Large intestine (tissue), 12 donors: ENCODE measurements at places on chromosomes 1 and 21. TPM values are rescaled to one million over a fixed set of nuclear protein-coding genes. Genes with fewer than 3 reads are reported as not detected.

DNA sequence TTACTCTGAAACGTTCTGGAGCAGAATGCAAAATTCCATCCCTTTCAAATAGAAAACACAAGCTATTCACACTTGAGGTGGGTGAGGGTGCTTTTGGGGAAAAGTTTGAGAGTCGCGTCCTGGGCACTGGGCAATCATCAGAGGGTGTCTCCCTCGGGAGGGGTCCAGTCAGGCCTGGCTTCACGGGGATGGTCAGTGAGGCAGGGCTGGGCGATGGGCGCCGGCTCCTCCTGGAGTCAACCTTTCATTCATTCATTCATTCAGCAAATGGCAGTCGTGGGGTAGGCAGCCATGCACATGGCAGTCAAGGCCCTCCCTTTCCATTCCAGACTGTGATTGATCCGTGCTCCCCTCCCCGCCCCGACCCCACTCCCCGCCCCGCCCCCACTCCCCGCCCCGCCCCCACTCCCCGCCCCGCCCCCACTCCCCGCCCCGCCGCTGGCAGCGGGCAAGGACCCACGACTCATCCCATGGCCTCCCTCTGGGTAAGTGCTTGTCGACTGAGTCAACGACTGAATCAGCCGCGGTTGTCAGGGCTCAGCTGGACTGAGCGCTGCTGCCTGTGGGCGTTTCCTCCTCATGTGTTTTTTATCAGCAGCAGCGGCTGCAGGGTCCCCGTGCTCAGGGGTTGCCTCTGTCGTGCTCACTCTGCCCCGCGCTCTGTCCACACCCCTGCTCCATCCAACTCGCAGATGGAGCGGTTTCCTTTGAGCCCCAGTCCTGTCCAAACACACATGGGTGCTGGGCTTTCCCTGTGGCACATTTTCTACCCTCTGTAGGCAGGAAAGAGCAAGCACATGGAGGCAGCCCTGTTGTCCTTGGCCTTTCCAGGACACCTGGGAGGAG is 12.5 kb upstream of the SPSB1 start:
- DNase-seq, result no peak

DNA sequence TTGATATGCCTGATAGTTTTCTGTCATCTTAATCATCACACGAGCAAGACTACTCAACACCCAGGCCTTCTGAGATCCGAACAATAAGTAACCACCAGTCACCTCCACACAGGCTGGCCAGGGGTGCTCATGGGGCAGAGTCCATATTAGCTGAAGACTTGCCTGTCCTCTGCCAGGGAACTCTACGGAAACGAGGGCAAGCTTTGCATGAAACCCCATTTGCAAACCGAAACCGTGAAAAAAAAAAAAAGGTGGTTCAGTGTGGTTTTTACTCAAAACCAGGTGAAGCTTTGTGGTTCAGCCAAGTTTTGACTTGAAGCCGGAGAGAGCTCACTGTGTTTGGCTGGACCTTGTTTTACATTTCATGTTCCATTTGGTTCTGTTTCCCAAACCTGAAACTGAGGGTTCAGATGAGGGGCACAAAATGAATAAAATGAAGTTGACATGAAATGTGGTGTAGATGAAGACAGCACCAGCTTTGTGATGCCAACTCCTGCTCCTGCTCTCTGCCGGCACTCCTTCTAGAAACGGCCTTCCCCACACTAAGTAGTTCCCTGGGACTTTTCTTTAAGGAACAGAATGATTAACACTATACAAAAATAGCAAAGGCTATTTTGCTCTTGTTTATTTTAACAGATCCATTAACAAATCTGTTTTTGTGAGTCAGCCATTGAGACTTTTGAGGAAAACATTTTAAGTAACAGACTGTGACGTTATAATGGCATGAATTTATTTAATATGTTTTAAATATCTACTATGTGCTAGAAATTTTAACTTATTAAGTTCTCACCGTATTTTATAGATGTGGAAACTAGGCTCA is 74.7 kb downstream of the RUNX1 start:
- DNase-seq, result no peak

GRCh38 chr21:34635307-34635706 is 20.4 kb upstream of the RCAN1 start:
- DNase-seq, result no peak

- DNase-seq, result no peak
Measured at GRCh38 chr1:35180776-35181374, 12.1 kb downstream of the SFPQ start.

DNA sequence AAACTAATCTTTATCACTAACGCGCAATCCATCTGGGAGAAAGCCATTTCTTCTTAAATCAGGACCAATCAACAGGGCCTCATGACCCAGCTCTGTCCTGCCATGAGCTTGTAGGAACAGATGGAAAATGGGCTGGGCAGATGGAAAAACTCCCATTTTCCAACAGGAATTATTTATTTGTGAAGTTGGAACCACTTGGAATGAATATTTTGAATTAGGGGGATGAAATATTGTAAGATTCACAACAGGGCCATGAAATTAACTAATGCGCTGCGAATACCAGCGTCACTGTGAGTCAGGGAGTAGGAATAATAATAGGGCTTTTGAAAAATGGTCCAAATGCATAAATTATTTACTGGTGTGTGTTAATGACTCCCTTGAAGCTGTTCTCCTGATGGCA is 53.1 kb upstream of the CYP2J2 start:
- no peak for DNase-seq

DNA sequence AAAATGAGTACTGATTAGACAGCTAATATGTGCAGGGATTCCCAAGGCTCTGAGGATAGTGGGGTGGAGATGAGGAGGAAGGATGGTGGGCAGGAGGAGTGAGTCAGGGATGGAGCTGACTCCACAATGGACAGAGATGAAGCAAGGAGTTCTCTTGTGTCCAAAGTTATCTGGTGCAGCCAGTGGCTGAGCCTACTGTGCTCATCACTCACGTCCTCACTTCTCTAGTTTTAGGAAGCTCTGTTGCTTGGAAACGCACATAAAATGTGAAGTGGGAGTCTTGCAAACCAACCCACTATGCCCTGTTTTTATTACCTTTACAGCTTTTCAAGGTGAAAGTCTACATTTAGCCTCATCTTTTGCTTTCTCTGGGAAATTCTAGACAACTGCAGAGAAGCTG is 36.5 kb upstream of the SAMD13 start:
- DNase-seq, result no peak

GRCh38 chr1:221511797-221512196 is 230.1 kb downstream of the DUSP10 start:
- no peak for DNase-seq

DNA sequence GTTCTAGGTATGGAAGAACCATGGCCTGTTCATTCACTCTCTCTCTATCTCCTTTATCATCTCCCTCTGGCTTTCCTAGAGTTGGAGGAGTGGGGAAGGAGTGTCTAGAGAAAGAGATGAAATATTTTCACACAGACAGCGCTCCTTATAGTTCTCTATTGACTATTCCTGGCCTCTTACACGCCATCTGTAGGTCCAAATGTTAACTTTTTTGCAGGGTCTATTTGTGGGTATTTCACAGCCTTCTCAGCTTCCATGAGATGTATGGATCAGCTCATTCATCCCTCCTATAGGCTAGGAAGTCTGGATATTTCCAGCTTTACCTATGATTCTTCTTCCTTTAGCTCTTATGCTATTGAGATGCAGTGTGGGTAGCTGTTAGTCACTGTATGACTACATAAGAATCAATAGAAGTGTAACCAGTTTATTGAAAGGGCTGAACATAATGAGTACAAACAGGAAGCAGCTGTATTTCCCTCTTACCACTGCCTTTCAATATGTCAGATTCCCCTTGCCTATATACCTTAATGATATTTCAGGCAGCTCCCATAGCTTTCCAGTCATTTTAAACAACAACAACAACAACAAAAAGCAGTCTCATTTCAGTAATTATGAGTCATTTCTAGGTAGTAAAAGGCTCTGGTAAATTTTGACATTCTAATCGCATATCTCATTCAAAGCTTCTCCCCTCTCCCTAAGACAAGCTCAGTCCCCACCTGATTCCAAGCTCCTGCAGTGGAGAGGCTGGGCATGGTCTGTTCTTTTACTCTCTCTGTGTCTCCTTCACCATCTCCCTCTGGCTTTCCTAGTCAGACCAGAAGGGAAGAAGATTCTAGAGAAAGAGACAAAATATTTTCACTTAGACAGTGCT is 149.5 kb downstream of the TTLL7 start:
- no peak for DNase-seq

DNA sequence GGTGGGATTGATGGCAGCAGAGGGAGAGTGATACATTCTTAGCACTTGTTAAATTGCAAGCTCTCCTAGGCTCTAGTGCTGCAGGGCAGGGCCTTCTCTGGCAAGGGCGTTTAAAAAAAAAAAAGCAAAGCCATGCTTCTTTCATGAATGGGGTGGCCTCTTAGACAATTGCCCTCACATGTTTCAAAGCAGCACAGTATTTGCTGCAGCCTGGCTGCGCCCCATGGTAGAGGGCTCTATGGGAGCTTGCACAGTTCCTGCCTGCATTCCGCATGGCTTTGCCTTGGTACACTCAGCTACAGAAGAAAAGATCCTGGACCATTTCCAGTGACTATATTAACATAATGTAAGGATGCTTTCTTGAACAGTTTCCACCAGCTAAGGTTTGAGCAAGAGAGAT is 267.2 kb downstream of the ZNF648 start:
- no peak for DNase-seq

DNA sequence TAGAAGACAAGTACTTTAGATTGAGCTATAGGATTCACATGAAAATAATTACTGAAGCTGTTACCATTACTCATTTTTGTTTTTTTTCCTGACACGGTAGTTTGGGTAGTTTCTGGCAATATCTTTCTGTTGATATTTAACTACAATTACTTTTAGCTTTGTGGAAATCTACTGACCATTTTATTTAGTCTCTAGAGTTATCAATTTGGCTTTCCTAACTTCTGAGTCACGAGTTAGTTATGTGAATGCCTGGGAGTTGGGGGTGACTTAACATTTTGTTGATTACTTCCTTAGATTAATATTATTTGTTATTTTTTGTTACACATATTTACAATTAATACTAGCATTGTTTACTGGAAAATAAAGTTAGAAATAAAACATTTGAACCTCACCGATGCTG is 160.6 kb downstream of the HMCN1 start:
- DNase-seq, result no peak

GRCh38 chr1:12630946-12631530 is 12.8 kb upstream of the AADACL4 start:
- no peak for DNase-seq

DNA sequence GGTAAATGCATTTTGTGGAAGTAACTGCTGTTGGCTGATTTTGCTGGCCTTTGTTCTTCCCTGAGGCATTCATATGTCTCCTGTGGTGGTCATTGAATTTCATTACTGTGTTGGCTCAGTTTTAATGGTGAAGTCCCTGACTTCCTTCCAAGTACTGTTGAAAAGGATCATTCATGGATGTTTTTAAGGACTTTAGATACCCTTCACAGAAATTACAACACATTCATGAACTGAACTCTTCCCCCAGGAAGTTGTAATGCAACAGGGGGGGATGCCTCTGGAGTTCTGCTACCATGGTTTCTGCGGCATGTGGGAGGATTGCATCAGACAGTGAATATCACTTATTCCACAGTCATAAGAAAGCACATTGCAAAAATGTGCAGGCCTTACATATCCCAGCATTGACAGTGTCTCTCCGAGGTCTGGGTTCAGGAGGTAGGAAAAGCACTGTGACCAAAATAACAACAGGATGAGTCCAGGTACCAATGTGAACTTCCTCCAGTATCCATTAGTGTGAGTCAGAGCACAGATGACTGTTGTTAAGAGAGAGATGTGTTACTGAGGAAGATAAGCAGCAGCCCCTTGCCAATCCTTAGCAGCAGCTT is 2.1 kb upstream of the RAB3GAP2 start:
- DNase-seq, result no peak

Gene CD1B
- polyA plus RNA-seq, result not detected

Gene OR2L8
- polyA plus RNA-seq, result not detected

DNA sequence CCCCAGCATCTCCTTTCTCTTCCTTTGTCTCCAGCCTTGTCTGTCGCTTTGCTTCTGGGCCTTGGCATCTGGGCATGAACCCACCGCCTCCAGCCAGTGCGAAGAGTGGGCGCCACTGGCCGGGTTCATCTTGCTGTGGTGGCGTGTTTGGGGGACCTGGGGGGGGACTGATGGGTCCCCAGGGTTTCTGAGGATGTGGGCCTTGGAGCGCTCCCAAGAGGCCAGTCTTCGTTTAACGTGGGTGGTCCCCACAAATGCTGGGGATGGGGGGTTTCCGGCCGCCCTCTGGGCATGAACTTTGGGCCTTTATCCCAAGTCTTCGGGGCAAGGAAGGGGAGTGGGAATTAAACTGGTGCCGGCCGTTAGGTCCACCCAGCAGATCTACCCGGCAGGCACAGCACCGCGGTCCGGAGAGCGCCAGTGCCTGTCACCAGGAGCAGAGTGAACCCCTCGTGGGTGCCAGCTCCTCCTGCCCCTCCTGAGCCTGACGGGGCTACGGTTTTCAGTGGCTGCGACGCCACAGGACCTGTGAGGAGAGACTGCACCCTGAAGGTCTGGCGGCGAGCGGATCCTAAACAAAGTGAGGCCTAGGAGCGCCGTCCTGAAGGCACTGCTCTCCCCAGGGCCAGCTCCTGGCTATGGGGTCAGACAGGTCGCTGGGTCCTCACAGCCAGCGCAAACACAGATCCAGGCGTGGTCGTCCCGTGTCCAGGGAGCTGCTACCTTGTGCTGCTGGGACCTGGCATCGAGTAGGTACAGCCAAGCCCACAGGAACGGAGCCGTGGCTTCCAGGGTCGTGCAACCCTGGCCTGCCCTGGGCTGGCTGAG is 12.1 kb upstream of the C1orf174 start:
- no peak for DNase-seq

GRCh38 chr1:24101796-24102586 is 9.9 kb downstream of the MYOM3 start:
- peak; percentile 87 for DNase-seq

Gene ZNF648
- 0.04 TPM for polyA plus RNA-seq

Gene FCRL1
- polyA plus RNA-seq, result 0.52 TPM

- DNase-seq, result no peak
Measured at GRCh38 chr1:225689882-225690459, 37.0 kb upstream of the ENAH start.

GRCh38 chr1:93701629-93702028 is 20.0 kb upstream of the BCAR3 start:
- DNase-seq, result no peak

Gene KCNN3
- polyA plus RNA-seq, result 4.7 TPM

Gene TPRG1L
- 81.6 TPM for polyA plus RNA-seq

Gene CD52
- 25.3 TPM for polyA plus RNA-seq

Gene SPRR2G
- not detected for polyA plus RNA-seq

GRCh38 chr21:42849759-42850412 is 29.5 kb downstream of the WDR4 start:
- DNase-seq, result no peak

Gene CSMD2
- polyA plus RNA-seq, result 0.36 TPM

DNA sequence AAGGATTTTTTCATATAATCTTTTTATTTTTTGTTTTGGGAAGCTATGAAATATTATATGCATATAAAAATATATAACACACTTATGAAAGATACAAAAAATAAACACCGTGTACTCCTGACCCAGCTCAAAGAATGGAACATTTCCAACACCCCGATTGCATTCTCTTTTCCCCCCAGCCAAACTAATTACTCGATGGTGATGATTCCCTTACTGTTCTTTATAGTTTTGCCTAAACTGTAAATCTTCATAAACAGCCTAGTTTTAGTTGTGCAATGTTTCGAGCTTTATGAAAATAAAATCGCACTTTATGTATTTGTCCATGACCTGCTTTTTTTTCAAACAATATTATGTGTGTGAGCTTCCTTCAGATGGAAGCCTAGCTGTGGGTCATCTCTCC is 352.0 kb upstream of the KAZN start:
- DNase-seq, result no peak

- no peak for DNase-seq
Measured at GRCh38 chr1:45815667-45816458, 12.5 kb downstream of the MAST2 start.
